ENCODE measurements at places on chromosomes 1 and 21.
A peak's percentile ranks its signal among the peaks of the same experiment; 100 is the strongest.

DNA sequence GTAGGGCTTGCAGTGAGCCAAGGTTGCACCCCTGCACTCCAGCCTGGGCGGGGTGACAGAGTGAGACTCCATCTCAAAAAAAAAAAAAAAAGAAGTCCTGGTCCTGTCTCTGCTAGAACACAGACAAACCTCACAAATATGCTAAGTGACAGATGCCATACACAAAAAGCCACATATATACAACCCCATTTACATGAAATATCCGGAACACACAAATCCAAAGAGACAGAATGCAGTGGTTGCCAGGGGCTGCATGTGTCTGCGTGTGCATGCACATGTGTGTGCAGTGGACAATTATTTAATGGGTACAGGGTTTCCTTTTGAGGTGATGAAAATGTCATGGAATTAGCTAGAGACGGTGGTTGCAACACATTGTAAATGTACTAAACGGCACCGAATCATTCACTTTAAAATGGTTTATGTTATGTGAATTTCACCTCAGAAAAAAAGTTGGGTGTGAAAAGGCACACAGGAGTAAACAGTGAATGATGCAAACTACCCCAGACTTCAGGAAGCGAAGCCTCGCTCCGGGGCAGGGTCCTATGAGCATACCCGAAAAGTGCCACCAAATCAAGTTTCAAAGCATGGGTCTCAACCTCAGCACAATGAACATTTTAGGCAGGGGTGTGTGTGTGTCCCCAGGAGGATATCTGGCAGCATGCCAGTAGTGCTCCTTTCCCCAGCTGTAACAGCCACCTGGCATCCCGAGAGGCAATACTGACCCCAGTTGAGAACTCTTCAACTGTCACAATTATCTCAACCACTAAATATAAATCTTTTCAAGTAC lies 48.3 kb downstream of the GNB1 start:
- DNase-seq = no peak

GRCh38 chr1:79741720-79742421 lies 735.3 kb upstream of the ADGRL4 start:
- DNase-seq = peak; percentile 7

- DNase-seq = peak; percentile 36
Observed at GRCh38 chr1:35269201-35269988, 886 bp downstream of the ZMYM4 start.

DNA sequence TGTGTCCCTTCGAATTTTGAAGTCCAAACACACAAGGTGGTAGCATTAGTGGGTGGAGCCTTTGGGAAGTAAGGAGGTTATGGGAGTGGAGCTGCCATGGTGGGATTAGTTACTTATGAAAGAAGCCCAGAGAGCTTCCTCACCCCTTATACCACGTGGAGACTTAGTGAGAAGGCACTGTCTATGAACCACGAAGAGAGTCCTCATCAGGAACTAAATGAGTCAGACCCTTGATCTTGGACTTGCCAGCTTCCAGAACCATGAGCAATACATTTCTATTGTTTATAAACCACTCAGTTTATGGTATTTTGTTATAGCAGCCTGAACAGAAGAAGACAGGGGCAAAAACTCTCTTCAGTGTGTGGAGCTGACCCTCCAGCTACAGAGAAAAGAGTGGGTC lies 259.3 kb upstream of the AJAP1 start:
- no peak for DNase-seq

GRCh38 chr1:59732214-59732955 lies 82.4 kb upstream of the HOOK1 start:
- DNase-seq = no peak

- DNase-seq = no peak
Observed at GRCh38 chr1:70075761-70076160, 129.6 kb downstream of the LRRC40 start.

DNA sequence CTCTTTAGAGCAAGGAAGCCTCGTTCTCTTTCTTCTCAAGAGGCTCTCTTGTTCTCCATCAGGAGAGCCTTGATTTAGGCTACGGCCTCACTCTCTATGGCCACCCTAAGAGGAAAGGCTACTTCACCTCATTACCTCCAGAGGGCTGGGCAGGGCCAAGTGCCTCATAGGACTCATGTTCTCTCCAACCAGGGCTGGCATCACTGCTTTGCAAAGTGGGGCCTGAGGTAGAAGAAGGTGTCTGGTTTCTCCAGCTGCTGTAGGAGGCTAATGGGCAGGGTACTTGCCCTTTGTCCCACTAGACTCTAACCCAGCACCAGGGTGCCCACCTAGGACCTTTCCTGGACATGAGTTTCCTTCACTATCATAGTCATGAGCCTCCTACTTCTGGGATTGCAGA lies 2.1 kb upstream of the ATXN7L2 start:
- no peak for DNase-seq

GRCh38 chr1:155219592-155220031 lies 11.1 kb downstream of the MTX1 start:
- DNase-seq = no peak

- no peak for DNase-seq
Observed at GRCh38 chr1:244735876-244736561, 83.1 kb downstream of the DESI2 start.

DNA sequence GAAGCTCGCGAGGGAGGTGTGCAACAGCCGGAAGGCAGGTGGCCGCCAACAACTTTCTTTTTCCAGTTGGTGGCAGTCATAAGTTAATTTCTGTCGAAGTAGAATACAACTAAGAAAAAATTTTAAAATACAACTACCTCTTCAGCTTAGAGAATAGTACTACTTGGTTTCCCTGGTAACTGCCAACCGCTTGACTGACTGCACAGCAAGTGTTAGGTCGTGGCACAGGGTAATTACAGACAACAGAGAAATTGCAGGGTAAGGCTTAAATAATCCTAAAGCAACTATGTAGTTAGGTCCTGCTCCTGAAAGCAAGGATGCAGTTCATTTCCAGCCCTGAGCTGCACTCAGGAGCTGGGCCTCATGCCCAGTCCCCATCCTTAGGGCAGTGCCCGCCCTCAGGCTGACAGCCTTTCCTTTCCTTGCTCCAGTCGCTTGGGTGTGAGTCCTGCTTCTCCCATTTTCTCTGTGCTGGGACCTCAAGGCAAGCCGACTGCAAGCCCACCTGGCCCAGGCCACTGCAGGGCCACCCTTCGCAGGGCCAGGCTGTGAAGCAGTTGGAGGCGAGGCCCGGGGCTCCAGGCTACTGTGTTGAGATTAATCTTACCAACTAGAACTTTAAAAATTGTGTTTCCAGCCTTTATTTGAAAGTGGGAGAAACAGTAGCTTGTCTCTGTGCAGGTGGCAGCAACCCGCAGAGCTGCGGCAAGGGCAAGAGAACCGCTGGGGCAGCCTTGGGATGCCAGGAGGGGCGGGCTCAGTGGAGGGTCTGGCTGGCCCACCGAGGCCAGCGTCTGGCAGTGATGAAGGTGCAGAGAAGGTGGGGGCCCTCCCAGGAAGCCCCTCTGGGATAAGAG lies 148.3 kb downstream of the PCBP3 start:
- DNase-seq = no peak

DNA sequence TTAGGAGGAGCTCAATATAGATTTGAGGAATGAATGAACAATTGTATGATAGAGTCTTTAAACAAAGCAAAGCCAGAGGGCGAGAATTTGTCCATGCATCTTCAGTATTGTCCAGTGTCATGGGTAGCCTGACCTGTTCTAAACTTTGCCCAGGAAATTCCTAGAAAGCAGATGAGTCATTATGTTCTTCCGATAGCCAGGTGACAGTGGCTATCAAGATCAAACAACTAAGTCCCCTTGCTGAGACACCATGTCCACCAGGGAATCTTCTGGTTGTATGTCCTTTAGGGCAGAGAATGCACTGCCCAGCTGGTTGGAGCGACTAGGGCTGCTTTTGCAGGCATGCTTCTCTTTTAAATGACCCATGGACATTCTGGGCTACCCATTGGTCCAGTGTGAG lies 1.8 kb upstream of the SLC26A9 start:
- DNase-seq = no peak

- DNase-seq = no peak
Observed at GRCh38 chr21:25314247-25314646, 293.0 kb downstream of the MRPL39 start.

DNA sequence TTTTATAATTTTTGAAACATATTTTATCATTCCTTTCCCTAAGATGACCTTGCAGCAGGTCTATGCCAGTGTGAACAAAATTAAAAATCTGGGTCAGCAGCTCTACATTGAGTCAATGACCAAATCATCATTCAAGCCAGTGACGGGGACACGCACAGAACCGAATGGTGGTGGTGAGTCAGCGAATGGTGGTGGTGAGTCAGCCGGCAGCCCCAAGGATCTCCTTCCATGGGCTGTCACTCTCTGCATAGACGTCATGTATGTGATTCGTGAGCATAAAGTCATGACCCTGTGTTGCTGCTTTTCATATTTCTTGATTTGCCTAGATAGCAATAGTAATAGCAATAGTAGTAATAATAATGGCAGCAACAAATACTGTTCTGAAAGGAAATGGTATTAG lies 26.3 kb downstream of the PER3 start:
- DNase-seq = no peak

- no peak for DNase-seq
Observed at GRCh38 chr1:201740670-201741111, 88.3 kb upstream of the IPO9 start.

- DNase-seq = peak; percentile 72
Observed at GRCh38 chr1:50271968-50272578, 151.2 kb downstream of the DMRTA2 start.

DNA sequence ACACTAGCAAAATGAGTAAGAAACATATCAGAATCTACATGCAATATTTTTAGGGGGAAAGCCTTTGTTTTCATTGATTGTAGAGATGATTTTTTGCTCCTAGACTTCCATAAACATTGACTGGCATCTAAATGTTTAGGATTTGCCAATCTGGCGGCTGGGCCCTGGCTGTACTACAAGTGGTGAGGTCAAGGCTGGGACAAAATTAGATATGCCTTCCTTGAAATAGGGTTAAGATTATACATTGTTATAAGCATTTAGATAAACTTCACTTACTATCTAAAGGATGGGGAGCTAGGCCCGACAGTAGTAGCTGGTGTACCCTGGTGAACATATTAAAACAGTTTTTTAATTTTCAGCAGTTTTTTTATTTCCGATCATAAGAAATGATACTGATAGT lies 5.2 kb downstream of the NFIA start:
- DNase-seq = no peak

DNA sequence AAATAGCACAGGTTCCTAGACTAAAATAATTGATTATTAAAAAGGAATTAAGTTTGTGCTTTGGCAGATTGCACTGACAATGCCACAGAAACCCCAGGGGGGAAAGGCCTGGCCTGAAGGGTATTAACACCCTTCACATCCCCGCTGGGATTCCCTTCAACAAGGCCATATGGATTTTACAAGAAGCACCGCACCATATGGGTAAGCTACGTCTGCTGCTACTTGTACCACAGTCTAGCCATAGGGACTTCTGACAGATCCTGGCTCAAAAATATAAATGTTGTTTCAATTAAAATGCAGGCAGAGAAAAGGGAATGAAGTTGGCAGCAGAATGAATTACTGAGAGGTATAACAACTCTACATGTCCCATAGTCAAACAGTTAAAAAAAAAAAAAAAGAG lies 101.0 kb downstream of the DENND1B start:
- DNase-seq = no peak

DNA sequence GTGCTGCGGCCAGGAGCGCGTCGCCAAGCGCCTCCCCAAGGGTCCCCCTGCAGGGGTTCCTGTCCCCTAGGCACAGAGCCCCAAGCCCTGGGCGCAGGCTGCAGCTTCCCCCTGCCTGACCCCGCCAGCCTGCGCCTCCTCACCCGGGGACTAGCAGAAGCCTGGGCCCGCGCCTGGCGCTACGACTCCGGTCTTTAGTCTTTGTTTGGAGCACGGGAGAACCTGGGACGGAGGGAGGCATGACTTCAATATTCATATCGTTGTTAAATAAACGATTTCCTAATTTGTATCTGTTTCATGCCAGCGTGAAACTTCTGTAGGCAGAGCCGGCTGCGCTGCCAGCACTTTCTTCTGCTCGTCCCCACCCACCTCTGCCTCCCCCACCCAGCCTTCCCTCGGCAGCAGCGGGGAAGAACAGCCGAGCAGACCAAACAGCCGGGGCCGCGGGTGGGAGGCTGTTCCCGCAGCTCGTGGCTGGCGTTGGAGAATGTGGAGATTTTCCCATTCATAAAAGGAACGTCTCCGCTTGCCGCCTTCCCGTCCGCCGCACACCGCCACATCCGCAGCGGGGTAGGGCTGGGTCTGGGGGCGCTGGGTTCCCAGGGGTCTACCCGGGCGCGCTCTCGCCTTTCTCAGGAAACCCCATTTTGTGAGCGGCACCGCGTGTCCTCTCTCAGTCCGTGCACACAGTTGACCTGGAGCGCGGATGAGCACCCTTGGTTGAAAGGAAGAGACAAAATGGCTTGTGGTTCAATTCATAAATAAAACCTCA lies 777 bp upstream of the TRIM67 start:
- DNase-seq = no peak

GRCh38 chr1:213783893-213784292 lies 203.9 kb upstream of the PROX1 start:
- DNase-seq = no peak

DNA sequence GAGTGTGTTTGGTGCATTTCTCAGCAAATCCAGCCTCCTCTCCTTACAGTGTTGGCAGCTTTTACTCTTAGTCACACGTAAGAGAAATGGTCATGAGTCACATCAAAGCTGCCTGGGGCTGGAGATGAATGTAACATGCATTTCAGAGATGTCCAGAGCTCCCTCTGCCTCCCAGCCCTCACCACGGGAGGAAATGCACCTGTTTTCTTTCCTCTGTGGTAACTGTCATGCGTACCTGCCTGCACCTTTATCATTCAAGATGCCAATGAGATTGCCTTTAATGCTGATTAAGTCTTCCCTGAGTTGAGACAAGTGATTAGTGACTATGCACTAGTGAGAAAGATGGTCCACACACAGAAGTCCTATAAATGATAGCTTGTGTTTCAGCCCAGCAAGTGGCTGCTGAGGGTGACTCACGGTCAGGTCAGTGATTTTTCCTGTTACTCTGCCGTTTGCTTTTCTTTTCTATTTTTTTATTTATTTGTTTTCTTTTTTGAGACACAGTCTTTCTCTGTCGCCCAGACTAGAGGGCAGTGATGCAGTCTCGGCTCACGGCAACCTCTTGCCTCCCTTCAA lies 277.3 kb upstream of the FMN2 start:
- no peak for DNase-seq

DNA sequence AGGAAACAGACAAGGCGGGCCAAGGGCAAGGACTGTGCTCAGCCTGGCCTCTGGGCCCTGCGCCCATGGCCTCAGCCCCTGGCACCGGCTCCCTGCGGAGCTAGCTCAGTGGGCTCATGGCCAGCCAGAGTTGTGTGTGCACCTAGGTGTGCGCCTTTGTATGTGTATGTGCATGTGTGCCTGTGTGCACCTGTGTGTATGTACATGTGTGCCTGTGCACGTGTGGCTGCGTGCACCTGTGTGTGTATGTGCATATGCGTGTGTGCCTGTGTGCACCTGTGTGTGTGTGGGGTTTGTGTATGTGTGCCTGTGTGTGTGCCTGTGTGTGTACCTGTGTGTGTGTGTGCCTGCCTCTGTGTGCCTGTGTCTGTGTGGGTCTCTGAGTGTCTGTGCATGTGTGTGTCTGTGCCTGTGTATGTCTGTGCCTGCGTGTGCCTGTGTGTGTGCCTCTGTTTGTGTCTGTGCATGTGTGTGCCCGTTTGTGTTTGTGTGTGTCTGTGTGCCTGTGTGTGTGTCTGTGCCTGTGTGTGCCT lies 7.4 kb downstream of the GPR137B start:
- DNase-seq = no peak

GRCh38 chr1:23989263-23989662 lies 9.1 kb upstream of the SRSF10 start:
- DNase-seq = no peak

Measured in GM13976 (cell line).